ENCODE measurements at places on chromosomes 12 and 14.

- DNase-seq: no peak
Observed at GRCh38 chr12:2319737-2320506, 267.1 kb downstream of the CACNA1C start.

- DNase-seq: peak; percentile 49
Observed at GRCh38 chr12:111715279-111715678, 29.4 kb downstream of the ACAD10 start.

GRCh38 chr12:23368590-23368989 is 580.9 kb downstream of the SOX5 start:
- no peak for DNase-seq

- DNase-seq: no peak
Observed at GRCh38 chr12:103965255-103965589, 450 bp upstream of the TDG start.

- no peak for DNase-seq
Observed at GRCh38 chr14:71687166-71687831, 244.9 kb upstream of the RGS6 start.

- DNase-seq: no peak
Observed at GRCh38 chr14:38210587-38211216, 3.0 kb downstream of the SSTR1 start.

DNA sequence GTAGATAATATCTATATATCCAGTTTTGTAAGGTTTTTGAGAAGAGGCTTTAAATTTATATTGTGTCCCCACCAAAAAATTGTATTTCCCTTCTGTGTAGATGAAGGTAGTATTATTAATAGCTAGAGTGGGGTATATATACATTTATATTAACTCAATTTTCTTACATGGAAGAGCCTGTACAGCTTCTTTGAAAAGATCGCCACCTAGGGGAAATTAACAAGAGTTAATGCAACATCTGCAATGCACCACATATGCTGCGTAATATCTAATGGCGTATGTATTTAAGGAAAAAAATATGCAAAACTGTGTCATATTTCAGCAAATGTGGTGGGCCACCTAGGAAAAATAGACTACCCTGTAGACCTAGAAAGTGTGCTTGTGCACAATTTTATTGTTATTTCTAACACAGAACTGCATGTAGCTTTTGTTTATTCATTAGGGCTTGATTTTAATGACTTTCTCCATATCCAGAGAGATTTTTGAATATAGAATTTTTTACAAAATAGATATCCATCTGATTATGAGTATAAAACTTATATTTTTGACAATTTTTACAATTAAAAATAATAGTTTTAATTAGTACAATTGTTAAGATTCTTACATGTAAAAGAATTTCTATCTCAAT is 14.0 kb downstream of the CCER1 start:
- peak; percentile 50 for DNase-seq

DNA sequence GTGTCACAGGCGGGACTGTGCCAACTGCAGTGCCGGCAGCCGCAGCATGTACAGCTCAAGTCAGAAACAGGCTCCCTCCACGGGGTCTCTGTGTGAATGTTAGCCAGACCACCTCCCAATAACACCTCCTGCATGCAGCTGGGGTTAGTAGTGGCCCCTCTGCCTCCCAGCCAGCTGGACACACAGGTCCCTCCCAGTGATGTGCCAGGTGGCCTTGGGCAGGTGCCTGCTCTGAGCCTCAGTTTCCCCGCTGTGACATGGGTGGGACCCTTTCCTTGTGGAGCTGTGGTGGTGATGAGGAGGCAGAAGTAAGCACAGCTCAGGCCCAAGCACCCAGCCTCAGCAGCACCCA is 139.9 kb downstream of the ADGRD1 start:
- no peak for DNase-seq

DNA sequence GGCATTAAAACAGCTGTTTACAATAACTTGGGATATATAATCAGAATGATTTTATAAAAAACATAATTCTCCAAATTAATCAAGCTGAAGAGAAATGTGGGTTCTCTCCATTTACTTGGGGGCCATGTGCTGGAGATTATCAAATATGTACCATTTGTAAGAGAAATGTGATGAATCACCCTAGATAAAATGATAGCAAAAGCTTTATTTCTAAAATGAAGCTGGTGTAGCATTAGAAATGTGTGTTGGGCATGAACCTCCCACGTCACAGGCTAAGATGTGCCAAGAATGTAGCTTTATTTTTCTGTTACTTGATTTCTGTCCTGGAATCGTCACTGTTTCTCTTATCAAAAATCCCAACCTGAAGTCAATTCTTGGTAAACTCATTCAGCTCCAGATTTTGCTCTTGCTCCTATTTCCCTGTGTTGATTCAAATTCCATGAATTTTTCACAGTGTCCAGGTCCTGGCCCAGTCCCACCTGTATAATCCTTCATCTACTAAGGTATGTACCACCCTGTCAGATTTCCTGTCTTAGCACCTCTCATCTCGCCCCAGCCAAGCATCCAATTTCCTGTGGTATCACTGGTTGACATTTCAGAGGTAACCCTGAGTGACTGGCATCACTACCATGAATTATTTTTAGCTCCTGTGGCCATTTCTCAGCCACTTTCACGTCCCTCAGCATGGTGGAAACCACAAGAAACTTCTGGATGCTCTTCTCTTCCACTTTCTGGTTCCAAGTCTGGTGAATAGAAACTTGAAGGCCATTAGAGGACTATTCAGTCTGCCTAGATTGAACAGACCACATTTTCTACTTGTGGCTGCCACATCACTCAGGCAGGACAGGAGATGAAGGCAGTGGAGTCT is 103.6 kb upstream of the FLRT2 start:
- DNase-seq: no peak

DNA sequence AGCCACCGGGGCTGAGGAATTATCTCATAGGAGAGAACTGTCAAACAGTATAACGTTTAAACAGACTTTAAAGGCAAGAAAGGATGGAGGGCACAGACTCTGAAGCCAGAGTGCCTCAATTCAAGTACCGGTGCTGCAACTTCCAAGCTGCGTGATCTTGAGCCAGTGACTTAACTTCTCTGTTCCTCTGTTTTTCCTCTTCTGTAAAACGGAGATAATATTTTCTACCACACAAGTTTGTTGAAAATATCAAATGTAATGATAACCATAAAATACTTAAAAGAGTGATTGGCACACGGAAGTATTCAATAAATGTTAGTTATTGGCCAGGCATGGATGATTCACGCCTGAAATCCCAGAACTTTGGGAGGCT is 18.2 kb downstream of the BATF start:
- DNase-seq: no peak

DNA sequence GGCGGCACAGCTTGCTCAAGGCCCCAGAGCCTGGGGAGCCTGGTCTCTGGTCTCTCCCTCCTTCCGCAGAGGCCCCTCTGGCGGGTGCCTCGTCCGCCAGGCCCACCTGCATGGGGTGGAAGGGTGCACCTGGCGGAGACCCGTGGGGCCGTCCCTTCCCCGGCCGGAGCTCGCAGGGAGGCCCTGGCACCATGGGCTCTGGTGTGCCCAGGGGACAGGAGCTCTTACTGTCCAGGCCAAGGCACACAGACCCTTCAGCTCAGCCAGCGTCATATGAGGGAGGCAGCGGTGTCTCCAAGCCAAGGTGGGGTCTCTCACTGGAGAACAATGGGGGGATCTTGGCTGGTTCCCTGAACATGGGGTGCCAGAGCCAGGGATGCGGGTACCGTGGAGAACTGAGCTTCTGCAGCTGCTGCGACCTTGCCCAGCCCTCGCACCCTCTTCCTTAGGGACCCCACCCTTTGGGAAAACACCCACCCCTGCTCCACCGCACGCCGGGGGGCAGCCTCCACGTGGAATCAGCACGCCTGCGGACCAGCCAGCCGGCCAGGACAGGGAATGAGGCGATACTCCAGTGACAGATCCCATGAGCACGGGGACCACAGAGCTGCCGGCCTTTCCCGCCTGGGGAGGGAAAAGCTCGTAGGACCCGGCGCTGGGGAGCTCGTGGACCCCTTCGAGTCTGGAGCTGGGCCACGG is 25.7 kb upstream of the GALNT9 start:
- no peak for DNase-seq

DNA sequence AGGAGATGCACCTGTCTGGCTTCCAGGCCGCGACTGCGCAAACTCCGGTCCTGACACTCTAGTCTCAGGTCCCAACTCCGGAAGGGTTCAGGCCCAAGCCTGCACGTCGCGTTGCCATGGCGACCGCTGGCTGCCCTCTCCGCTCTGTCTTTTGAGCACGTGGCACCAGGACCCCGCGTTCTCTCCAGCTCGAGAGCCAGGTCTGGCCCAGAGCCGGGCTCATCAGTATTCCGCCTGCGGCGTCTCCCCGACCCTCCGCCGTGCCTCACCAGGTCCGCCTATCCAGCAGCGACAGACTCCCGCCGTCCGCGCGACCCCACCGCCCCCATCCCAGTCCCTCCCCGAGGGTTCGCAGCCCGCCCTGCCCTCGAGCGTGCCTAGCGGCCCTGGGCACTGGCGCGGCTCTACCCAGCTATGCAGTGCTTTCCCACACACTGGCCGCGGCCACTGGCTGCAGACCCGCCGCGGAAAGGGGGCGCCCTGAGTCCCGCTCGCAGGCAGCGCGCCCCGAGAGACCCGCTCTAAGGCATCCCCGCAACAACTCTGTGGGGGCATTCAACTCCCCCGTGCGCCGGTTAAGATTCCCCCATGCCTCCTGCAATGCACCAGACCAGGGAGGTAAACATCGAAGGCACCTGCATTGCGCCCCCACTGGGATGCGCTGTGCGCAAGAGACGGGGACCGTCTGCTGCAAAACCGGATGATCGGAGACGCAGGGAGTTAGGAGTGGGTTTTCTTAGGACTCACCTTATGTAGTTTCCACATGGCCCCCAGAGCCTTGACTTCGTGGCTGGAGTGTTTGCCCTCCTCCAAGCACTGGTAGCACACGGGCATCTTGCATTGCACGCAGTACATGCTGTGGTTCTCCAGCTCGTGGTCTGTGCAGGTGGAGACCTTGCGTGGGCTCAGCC is 1.3 kb downstream of the TRIM9 start:
- peak; percentile 49 for DNase-seq

- peak; percentile 1 for DNase-seq
Observed at GRCh38 chr12:13562915-13563742, 366.6 kb downstream of the EMP1 start.

- no peak for DNase-seq
Observed at GRCh38 chr12:49942921-49943624, 7.5 kb upstream of the AQP2 start.

DNA sequence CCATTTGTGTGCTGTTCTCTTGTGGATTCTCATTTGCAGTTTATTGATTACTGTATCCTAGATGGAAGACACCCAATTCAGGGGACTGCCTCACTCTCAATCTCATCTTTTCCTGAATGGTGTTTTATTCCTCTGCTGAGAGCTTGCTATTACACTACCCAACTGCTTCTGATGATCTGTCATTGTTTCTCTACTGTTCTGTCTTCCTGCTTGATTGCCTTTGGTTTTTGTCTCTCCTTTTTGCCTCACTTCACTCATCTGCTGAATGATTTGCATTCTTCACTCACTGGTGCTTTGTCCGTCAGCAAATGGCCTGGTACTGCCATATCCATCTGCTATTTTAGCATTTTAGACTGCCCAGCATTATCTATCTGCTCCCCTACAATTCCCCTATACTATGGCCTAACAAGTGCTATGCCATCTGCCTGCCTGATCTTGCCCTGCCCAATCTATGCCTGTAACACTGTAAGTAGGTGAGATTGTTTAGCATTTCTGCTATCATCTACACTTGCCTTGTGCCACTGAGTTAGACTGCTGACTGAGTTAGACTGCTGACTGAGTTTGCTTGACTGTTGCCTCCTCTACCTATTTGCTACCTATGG is 335.1 kb downstream of the GPHN start:
- DNase-seq: no peak

Data from T47D (cell line).